Activated CD4-positive, alpha-beta T cell treated with anti-CD3 and anti-CD28 coated beads, Interleukin-10, Interleukin-2, amounts not matched to agents 100 ng/mL and 50 ng/mL, durations not matched to agents 16 hours and 8 hours (primary cell): ENCODE measurements at places on chromosomes 2 and 18.

DNA sequence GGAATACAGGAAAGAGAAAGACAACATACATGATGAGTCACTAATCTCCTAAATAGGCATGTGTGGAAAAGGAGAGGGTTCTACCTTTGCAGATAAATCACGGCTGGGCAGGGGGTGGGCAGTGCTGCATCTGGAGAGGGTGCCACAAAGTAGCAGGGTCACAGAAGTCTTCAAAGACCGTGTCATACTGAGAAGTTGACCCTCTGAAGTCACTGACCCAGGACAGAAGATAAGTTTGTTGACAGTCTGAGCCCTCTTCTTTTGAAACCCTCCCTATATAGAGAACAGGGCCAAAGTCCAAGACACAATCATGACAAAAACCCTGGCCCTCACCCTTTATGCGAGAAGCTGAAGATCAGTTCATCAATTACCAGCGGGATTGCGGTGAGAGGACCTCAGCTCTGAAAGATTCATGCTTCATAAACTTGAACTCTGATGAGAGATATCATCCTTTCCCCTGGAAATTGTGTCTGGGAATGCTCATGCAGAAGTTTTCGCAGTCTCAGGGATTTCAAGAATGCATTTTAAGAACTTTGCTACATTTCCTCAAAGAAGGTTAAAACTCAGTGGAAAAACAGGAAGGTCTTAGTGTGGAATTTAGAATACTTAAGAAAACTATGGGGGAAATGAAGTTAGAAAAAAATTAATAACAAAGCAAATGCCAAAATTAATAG is 129.5 kb downstream of the FAM124B start:
- DNase-seq, result no peak

GRCh38 chr2:112481528-112482233 is at the start of gene TTL:
TTL (plus strand) TSS chr2:112482156; CDS start chr2:112482345, 189 bp downstream.
- peak; percentile 81 for DNase-seq

GRCh38 chr2:152075461-152076050 is 23.3 kb downstream of the CACNB4 start:
- DNase-seq, result no peak

DNA sequence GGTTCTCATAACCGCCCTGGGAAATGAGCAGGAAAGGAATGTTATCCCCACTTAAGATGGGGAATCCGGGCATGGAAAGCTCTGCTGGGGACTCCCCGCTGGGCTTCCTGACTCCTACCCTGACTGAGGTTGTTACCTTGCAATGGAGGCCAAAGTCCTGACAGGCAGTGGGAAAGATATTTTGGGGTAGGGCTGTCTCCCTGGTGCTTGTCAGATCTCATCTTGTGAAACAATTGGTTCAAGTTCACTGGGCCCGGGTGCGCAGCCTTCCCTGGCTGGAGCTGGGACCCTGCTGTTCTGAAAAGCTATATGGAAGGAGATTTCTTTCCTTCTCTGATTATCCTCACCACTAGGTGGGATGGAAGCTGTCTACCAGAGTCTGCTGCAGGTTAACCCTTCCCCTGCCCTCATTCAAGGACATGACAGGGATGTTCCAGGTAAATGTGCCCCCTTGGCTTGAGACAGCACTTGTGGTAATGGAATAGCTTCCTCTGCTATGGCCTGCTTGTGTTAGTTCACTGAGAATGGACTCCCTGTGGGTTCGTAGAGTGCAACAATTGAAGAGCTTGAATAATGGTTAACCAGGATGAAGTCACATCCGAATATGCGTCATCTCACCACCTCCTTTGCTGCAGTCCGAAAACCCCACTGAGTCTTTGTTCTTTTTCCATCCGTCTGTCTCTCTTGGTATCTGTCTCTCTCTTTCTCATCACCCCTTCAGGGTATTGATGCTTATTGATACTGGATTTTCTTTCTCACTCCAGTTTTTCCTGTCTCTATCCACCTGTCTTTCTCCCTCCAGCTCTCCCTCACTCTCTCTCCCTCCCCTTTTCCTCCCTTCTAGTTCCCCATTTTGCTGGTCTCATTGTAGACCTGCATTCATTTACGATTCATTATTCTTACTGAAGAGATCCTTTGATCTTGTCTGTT is 67.8 kb upstream of the EPAS1 start:
- DNase-seq, result peak; percentile 85

DNA sequence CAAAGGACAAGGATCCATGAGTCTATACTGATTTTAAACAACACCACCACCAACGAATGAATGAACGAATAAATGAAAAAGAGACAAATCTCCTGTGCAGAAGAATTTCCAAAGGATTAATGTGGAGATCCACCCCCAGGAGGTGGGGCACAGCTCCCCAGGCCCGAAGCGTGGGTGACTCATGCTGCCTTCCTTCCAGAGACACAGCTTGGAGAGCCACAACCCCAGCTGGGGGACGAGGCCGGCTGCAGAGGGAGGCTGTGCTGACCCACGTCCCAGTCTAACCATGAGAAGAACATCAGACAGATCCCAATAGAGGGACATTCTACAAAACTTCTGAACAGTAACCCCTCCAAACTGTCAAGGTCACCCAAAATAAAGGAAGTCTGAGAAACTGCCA is 557.3 kb upstream of the SALL3 start:
- no peak for DNase-seq

GRCh38 chr18:7775843-7776242 is 208.7 kb downstream of the PTPRM start:
- DNase-seq, result no peak

- no peak for DNase-seq
Measured at GRCh38 chr2:107595749-107596148, 230.9 kb upstream of the RGPD4 start.

- peak; percentile 32 for DNase-seq
Measured at GRCh38 chr2:86368161-86368824, 30.9 kb upstream of the REEP1 start.

DNA sequence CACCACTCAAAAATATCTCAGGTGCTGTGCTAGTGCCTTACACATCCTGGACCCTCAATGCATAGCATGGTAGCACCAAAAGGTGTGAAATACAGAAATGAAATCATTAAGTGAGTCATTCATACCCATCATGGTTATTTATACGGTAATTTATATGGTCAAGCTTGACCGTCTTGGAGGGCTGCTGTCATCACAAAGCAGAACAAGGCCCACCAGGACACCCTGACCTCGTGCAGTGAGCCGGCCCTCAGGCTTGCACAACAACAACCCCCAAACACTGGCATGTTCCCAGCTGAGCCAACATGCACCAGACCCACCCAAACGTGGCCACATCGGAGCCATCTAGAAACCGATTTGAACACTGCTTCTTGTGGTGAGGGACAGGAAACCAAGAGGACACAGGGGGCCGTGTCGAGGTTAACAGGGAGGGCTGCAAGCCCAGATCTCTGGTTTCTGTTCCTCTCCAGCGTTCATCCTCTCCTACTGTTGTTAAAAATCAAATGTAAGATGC is 378.5 kb upstream of the ID2 start:
- peak; percentile 95 for DNase-seq

DNA sequence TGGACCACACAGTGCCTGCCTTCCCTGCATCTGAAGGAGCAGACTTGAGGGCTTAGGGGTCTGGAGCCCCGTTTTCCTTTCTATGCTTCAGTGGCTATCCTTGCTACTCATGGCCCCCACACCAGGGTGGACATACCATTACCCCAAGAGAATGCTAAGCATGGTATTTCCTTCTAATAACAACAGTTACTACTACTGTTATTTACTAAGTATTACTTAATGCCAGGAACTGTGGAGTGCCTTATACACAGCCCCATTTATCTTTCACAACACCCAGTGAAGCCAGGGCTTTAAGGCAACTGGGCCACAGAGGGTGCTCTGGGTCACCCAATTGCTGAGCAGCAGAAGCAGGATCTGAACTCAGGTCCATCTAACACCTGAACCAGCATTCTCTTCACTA is 5.8 kb upstream of the PAX8 start:
- no peak for DNase-seq

DNA sequence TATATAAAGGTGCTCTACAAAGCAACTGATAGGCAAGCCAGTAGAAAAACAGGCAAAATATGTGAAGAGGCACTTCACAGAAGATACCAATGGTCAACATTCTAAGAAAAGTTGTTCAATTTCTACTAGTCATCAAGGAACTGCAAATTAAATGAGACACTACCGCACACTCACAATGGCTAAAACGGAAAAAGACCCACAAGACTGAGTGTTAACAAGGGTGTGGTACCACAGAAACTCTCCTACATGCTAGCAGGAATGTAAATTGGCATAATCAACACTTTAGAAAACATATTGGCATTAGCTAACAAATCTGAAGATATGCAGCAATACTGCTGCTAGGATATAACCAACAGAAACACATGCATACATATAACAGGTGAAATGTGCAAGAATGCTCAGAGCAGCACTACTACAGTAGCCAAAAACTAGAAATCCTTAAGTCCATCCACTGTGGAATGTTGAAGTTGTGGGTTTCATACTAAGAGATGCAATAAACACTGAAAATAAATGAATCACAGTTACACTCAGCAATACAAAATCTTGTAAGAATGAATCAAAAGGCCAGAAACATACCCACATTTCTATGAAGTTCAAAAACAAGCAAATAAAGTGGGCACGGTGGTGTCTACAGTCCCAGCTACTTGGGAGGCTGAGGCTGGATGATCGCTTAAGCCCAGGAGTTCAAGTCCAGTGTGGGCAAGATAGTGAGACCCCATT is 9.2 kb downstream of the RNU4ATAC start:
- DNase-seq, result peak; percentile 24

- no peak for DNase-seq
Measured at GRCh38 chr2:74646201-74646600, 1.9 kb downstream of the M1AP start.
